ENCODE measurements at places on chromosomes 4 and X.

- no peak for DNase-seq
Observed at GRCh38 chr4:183260491-183261151, 59.5 kb downstream of the CLDN22 start.

- DNase-seq: no peak
Observed at GRCh38 chr4:161321706-161322105, 842.1 kb downstream of the FSTL5 start.

DNA sequence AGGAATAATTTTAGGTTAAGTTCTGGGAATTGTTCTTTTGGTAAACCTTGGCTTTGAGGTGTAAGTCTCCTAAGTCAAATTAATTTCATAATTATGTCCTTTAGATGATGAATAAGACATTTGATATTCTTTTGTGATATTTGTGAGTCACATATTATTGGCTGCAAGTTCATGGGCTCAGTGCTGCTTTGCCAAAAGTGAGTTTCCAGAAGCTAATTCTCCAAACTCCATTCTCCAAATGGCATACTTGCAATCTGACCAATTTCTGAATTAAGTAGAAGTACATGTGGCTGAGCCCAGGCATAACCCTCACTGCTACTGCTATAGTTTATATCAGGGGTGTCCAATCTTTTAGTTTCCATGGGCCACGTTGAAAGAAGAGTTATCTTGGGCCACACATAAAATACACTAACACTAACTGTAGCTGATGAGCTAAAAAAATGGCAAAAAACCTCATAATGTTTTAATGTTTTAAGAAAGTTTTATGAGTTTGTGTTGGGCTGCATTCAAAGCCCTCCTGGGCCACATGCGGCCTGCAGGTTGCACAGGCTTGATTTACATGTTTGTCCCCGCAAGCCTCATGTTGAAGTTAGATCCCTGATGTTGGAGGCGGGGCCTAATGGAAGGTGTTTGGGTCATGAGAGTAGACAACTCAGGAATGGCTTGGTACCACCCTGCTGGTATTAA, 196.1 kb downstream of the ZNF330 start:
- DNase-seq: no peak

DNA sequence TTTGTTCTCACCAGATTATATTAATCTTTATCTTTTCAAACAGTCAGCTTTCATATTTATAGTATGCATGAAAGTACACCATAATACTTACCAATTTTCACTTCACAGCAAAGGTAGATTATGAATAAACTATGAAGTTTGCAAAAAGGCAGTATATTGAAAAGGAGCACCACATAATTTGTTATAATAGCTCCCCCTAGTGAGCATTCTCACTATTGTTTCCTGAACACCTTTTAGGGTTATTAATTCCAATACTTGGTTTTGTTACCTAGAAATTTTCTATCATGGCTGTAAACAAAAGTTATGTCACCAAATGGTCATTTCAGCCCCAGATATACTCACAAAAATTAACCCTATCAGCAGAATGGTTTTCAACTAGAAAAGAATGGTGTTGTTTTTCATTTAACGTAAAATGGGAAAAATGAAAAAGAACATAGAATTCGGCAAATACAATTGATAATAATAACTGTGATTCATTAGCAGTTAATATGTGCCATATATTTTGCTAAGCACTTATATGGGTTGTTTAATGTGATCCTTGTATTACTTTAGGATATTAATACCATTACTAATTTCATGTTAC, 30.2 kb upstream of the NKX6-1 start:
- no peak for DNase-seq

- no peak for DNase-seq
Observed at GRCh38 chr4:170526471-170526870, 436.7 kb upstream of the AADAT start.

GRCh38 chr4:66613591-66613990, 931.7 kb downstream of the CENPC start:
- DNase-seq: no peak

- no peak for DNase-seq
Observed at GRCh38 chr4:68368691-68369131, 18.8 kb upstream of the YTHDC1 start.

DNA sequence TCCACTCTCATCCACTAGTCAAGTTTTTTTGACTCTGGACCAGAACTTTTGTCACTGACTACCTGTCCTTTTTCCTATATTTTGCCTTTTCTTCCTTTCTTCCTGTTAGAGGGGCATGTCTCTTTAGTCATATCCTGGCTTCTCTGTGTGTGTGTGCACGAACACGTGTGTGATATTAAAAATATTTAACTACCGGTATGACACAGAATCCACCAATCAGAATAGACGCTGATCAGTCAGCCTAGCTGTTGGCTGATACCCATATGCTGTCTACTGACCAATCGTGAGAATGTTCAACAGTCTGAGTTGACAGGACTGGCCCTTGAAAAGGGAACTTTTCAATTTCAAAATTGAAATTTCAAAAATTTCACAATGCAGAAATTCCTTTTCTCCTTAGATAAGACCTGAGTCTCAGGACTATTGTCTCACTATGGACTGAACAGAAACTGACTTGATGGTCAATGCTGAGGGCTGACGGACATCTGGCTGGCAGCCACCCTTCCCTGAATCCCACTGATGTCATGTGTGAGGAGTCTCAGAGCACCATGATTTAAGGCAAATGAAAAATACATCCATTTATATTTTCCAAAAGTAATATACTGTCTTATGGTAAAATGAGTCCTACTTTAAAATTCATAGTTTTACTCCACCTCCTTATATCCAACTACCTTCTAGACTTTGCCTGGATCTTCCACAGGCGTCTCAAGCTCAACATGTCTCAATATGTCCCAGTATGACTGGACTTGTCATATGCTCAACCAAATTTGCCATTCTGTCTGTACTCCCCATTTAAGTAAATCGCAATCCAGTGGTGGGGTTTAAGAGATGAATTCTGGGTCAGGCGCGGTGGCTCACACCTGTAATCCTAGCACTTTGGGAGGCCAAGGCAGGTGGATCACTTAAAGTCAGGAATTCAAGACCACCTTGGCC, 78.0 kb downstream of the CHRNA9 start:
- DNase-seq: no peak

DNA sequence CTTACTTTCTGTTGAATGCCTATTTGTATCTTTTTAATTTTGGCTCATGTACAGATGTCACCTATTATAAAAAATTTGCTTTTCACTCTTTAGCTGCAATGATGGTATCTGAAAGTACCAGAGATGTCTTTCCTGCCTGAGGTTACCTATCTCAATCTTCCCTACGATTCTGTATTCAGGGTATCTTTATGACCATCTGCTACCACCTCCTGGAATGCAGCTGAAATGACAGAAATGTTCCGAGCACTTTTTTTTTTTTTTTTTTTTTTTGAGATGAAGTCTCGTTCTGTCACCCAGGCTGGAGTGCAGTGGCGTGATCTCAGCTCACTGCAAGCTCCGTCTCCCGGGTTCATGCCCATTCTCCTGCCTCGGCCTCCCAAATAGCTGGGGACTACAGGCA, 136.4 kb downstream of the REPS2 start:
- DNase-seq: no peak

DNA sequence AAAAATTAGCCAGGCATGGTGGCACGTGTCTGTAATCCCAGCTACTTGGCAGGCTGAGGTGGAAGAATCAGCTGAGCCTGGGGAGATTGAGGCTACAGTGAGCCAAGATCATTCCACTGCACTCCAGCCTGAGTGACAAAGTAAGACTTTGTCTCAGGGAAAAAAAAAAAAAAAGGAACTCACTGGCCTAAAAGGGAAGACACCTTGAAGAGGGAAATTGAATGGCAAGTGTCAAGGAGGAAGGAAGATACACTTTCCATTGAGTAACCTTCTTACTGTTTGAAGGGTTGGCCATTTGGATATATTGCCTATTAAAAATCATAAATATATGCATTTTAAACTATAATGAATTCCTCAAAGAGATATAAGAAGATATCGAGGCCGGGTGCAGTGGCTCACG, 147.5 kb upstream of the FAM241A start:
- DNase-seq: no peak

DNA sequence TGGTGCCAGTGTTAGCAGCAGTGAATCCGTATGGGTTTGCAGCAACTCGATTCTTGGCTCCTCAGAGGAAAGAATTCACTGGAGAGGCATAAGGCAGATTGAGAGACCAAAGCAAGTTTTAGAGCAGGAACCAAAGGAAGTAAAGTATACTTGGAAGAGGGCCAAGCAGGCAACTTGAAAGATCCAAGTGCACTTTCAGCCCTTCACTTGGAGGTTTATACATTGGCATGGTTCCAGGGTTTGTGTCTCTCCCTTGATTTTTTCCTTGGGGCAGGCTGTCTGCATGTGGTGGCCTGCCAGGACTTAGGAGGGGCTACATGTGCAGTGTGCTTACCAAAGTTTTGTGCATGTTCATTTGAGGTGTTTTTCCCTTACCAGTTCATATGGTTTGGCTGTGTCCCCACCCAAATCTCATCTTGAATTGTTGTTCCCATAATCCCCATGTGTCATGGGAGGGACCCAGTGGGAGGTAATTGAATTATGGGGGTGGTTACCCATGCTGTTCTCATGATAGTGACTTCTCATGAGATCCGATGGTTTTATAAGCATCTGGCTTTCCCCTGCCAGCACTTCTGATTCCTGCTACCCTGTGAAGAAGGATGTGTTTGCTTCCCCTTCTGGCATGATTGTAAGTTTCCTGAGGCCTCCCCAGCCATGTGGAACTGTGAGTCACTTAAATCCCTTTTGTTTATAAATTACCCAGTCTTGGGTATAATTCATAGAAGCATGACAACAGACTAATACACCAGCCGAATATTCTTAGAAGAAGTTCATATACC, 86.2 kb upstream of the TSPAN5 start:
- no peak for DNase-seq

- no peak for DNase-seq
Observed at GRCh38 chr4:4659871-4660651, 118.2 kb upstream of the STX18 start.

- DNase-seq: no peak
Observed at GRCh38 chr4:13881892-13882291, 254.4 kb upstream of the BOD1L1 start.

DNA sequence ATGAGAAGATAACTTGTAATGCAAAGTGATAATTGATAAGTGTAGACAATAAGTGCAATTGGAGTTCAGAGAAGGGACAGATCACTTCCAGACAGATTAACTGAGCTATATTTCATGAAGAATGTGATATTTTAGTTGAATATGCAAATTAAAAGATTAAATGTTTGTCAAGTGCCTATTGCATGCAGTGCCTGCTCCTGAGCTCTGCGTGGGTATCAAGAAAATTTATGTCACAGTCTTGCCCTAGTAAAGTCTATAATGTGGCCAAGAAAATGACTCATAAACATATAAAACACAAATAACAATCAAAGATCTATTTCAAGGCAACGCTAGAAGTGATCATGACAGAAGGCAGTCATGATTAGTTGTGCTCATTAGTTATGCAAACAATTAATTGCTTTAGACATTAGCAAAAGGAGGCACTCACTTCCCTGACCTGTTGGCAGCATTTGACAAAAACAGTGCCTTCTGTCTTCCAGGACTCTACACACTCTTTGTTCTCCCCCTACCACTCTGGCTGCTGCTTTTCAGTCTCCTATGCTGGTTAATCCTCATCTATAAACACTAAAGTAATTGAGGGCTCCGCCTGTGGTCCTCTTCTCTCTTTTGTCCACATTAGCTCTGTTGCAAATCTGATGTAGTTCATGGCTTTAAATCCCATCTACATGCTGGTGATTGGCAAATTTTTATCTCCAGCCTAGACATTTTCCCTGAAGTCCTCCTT, 47.7 kb downstream of the ARHGEF38 start:
- no peak for DNase-seq

DNA sequence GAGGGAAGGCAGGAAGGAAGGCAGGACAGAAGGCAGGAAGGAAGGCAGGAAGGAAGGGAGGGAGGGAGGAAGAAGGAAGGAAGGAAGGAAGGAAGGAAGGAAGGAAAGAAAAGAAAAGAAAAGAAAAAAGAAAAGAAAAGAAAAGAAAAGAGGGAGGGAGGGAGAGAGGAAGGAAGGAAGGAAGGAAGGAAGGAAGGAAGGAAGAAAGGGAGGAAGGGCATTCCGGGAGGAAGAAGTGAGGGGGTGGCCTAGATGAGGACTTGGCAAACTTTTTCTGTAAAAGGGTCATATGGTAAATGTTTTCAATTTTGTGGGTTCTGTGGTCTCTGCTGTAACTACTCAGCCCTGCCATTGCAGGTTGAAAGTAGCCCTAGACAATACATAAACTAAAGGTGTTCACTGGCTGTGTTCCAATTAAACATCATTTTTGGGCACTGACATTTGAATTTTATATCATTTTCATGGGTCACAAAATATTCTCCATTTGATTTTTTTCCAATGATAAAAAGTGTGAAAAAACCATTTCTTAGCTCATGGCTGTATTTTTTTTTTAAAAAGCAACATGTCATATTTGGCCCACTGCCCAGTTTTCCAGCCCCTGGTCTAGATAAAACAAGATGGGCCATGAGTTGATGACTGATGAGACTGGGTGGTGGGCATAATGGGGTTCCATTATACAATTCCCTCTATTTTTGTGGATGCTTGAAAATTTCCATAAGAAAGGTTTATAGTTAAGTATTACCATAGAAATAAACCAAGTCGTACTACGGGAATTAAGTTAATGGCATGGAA, 3.1 kb downstream of the ZNF630 start:
- no peak for DNase-seq

DNA sequence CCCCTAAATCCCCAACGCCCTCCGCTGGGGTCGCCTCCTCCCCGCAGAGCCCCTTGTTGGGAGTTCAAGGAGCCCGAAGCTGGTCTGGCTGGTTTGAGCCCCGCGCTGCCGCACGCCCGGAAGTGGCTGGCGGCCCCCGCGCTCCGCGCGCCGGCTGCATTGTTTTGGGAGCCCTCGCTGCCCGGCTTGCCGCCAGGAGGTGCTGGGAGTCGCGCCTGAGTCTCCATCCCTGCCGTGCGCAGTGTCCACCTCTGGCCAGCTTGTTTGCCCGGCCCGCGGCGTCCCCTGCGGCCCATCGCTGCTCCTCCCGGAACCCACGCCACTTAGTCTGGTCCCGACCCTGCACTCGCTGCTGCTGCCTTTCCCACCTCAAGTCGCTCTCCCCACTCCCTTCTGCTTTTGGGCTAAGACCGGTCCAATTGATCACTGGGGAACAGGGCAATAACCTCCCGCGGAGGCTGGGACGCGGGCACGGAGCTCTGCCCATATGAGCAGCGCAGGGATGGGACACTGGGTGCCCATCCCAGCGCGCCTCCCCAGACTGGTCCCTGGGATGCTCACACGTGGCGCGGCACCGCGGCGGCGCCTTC, 2.2 kb upstream of the SFRP2 start:
- DNase-seq: no peak

DNA sequence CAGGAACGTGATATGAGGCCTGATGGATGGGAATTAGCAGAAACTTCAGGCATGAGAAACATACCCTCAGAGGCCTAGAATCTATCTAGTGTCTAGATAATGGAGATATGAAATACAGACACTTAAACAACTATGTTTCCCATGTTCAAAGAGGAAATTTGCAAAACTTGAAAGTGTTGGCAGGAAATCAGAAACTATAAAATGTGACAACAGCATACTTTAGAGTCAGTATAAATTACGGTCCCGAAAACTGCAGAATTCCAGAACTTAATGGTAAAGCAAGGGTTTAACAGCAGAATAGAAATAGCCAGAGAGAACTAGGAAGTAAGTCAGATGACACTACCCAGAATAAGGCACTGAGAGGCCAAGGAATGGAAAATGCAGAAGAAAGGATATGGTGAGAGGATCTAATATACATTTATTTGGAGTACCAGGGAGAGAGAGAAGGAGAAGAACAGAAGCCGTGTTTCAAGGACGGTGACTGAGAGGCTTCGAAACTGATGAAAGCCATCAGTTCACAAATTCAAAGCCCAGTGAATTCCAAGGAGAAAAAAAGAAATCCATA, 7.4 kb downstream of the HTT-AS start:
- no peak for DNase-seq
